ENCODE measurements at places on chromosomes 5 and 9.

- DNase-seq, result no peak
Observed at GRCh38 chr9:87954230-87954629, 20.1 kb downstream of the CDK20 start.

DNA sequence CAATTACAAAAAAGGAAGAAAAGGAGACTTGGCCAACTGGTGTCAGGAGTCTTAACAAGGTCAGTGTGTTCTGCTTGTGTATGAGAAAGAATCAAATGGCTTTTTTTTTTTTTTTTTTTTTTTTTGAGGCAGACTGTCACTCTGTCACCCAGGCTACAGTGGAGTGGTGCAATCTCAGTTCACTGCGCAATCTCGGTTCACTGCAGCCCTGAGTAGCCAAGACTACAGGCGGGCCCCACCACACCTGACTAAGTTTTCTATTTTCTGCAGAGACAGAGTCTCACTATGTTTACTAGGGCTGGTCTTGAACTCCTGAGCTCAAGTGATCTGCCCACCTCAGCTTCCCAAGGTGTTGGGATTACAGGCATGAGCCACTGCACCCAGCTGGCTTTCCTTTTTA lies 3.1 kb upstream of the IL7R start:
- no peak for DNase-seq

DNA sequence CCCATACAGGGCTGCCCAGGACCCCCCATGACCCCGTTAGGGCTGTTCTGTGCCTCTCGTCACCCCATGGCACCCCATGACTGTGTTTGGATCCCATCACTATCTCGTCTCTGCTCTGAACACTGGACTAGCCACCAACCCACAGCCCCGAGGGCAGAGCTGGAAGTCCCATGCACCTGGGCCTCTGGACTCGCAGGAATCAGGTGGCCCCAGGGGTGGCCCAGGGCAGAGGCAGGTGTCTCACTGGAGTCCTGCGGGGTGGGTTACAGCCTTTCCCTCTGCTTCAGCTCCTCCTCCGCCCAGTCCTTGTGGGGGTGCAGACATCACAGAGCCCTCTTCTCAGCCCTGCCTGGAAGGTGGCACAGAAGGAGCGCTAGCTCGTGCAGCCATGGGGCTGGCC lies 79.7 kb downstream of the COL5A1 start:
- DNase-seq, result no peak

DNA sequence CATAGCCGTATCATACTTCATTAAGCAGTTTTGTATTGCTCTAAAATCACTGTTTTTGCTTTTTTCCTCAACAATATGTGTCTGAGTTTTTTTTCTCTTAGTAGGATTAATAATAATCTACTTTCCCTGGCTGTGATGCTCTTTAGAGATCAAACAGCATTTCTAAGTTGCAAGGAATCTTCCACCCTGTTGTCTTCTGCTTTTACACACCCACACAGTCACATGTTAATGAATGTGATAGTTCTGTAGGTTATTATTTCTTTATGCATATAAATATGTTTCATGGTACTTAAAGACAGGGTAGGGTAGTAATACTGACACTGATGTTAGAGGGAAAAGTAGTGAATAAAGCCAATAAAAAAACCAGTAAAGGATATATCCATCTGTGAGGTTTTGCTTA lies 29.3 kb downstream of the SLC44A1 start:
- DNase-seq, result no peak

GRCh38 chr5:32027093-32027716 lies 146.9 kb downstream of the GOLPH3 start:
- peak; percentile 63 for DNase-seq

GRCh38 chr9:88817628-88818027 lies 173.6 kb upstream of the S1PR3 start:
- DNase-seq, result no peak

DNA sequence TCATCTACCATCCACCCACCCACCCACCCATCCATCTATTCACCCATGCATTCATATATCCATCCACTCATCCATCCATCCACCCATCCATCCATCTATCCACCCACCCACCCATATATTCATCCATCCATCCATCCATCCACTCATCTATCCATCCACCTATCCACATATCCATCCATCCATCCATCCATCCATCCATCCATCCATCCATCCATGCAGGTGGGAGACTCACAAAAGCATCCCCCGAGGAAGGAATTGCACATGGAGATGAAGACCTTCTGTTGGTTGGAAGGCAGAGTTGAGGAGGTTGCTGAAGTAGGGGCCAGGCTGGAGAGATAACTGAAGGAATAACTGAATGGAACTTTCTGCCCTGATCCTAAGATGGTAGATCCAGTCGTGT lies 126.9 kb downstream of the RGS3 start:
- no peak for DNase-seq

GRCh38 chr9:31542384-31543055 lies 841.9 kb upstream of the ACO1 start:
- DNase-seq, result peak; percentile 81

GRCh38 chr9:2320114-2320513 lies 301.5 kb upstream of the VLDLR start:
- DNase-seq, result peak; percentile 50

- peak; percentile 74 for DNase-seq
Observed at GRCh38 chr5:177447611-177448243, 1.1 kb downstream of the PRR7 start.

DNA sequence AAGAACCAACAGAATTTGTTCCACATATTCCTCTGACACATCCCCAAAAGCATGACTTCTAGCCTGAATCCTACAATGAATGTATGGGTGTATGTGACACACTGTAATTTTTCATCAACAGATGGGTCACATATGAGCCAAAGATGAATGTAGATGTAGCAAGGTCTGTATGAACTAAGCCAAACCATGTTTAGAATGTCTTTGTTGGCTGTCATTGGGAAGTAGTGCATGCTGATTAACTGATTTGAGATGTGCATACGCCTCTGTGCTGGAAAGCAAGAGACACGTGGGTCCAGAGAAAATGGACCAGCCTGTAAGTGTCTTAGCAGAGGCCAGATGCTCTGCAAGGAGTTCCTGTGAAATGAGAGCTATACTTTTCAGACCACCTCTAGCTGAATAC lies 222.0 kb downstream of the COMMD10 start:
- no peak for DNase-seq

DNA sequence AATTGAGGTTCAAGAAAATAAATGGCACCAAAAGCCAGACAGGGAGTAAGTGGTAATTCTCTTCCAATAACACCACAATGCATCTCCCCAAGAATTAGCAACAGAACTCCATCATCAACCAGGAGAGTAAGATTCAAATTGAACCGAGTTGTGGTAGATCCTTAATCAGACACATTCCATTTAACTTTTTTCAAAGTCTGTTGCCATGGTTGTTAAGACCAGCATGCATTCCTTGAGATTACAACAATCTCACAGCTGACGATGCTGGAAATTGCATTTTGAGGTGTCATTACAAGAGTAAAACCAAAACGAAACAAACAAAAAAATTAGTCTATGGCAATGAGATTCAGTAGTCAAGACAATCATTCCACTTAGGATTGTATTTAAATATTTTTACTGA lies 78.9 kb upstream of the ZNF462 start:
- DNase-seq, result peak; percentile 69

GRCh38 chr9:137372693-137373610 lies 50.0 kb downstream of the EXD3 start:
- DNase-seq, result no peak

DNA sequence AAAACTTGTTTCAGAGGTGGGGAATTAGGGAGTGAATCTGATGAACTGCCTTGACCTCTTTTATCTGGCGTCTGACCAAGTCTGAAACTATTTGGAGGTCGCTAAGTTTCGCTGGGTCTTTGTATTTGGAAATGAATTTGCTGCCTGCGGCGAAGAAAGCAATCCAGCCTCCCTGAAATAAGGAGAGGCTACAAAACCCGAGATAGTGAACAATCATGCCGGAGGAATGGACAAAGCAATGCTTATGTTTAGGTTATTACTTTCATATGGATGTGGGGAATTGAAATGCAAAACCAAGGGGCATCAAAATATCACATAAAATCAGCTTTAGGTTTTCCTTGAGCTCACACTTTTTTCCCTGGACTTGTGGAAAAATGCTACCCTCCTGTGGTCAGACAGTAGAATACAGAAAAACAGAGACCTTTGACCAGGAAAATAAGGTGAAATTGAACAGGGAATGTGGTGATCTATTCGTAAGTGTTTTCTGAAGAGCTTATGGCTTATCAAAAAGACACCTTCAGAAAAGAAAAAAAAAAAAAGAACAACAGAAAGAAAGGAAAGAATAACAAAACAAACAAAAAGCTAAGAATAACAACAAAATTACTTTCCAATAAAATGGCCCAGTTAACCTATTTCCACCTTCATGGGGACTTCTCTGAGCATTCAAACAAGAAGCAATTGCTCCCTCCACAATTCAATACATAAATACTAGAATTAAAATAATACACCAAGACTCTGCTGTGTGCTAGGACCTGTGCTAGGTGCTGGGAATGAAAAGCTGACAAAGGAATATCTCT lies 68.6 kb upstream of the DPYSL3 start:
- peak; percentile 67 for DNase-seq

- no peak for DNase-seq
Observed at GRCh38 chr5:106877881-106878280, 792.9 kb downstream of the EFNA5 start.

DNA sequence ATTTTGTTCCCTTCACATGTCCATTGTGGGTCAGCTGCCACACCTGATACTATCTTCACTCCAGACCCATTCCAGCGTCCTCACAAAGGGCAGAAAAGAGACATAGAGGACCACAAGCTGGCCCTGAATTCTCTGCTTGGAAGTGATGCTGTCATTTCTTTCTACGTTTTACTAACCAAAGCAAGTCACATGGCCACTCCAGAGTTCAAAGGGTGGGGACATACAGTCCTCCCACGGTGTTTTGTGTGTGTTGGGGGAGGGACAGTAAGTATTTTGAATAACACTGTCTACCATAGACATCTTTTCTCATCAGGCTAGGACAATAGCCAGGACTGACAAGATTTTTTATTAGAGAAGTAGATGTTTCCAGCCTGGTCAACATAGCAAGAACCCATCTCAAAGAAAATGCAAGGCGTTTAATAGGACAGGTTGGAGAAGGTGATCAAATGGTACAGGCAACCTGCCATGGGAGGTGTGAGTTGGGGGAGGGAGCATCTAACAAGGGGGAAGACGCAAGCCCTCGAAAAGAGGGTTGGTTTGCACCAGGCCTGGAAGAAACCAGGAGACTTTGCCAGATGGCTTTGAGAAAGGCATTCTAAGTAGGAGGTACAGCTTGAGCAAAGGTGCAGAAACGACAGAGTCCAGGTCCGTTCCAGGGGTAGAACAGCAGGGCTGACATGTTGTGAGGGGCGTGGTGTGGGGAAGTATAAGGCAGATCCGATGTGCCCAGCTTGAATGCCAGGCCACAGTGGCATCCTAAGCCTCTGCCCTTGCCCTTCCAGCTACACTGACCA lies 11.3 kb upstream of the GLIPR2 start:
- DNase-seq, result no peak

GRCh38 chr5:176180781-176181180 lies 57.4 kb upstream of the SIMC1 start:
- no peak for DNase-seq

DNA sequence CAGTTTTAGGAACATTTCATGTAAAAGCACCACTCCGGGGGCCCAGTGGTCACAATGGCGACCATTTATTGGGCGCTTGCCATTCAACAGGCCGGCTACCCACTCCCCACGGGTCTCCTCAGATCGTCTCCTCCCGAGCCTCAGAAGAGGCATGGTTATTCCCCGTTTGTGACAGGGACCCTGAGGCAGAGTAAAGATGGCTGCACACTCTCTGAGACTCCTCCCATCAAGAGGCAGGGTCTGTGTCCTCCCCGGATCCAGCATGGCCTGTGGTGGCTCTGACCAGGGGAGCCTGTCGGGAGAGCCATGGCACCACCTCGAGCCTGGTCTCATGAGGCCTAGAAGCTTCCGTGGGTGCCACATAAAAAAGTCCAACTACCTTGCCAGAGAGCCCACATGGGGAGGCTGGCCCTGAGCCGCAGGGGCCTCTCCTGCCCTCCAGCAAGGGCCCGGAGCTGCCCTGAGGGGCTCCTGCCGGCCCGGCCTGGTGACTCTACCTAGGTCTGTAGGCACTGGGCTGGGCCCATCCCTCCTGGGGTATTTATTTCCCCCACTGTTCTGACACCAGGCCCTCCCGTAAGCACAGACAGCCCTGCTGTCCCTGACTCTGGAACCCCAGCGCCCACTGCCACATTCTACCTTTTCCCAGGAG lies 90.8 kb downstream of the VAV2 start:
- DNase-seq, result no peak

- no peak for DNase-seq
Observed at GRCh38 chr5:93807846-93808245, 66.4 kb upstream of the POU5F2 start.

- no peak for DNase-seq
Observed at GRCh38 chr9:134541097-134541747, 100.4 kb upstream of the COL5A1 start.

All from mesenchymal stem cell (in vitro differentiated cells and primary cell).